NCI-H1694 treated with DMSO at 0.1 percent for 48 hours (cell line): ENCODE measurements at places on chromosomes 11 and 22.

DNA sequence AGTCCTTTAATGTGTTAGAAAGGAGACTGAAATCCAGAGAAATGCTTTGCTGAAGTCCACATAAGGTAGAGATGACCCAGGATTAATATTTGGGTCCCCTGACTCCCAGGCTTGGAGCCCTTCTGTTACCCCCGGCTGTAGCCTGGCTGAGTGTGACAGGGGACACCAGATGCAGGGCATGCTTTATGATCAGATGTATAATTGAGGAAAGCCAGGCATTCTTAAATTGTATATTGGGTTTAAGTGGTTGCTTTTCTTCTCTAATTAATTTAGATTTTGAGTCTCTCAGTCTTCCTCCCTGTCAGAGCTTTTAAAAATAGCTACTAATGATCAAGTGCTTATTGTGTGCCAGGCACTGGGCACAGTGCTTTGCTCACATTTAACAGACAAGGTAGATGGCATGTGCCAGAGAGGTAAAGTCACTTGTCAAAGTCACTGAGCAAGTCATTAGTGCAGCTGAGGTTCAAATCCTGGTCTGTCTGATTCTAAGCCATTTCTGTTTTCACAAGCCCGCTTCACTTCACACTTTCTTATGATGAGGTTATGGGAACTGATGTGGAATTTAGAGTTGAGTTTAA is 7.9 kb downstream of the ZNRF3 start:
- no peak for DNase-seq

DNA sequence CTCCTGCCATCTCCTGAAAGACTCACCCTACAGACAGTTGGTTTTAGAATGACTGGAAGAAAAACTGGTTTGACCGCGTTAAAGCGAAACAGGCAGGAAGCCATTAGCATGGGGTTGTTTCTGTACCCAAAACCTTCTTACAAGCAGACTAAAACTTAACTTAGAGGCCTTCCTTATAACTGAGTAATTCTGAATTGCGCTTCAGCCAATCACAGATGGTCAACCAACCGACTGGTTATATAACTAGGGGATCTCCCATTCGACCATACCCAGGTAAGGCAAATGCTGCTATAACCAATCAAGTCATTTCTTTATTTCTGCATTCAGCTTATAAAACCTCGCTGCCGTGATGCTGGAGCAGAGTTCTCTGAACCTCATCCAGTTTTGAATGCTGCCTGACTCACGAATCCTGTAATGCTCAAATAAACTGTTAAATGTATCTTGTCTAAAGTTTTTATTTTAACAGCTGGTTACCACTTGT is 87.8 kb upstream of the DRD2 start:
- DNase-seq, result no peak

GRCh38 chr11:44604171-44604581 is 38.7 kb downstream of the CD82 start:
- DNase-seq, result no peak

DNA sequence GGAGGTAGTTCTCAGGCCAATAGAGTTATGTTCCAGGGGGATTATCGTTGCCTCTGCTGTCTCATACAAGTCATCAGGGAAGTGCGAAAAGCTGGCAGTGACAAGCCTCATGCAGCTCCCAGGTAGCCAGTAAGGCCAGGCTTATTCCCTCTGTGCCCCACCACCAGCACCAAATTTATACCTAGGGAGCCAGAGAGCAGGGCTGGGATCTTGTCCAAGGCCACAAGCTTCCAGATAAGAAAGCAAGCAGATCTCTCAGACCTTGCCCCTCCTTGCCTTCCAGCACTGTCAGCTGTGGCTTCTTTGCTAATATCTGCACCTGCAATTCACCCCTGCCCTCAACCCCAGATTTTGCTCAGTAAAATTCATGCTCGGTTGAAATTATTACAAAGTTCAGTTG is 206.3 kb upstream of the FAT3 start:
- DNase-seq, result no peak

GRCh38 chr11:15071556-15072255 is 1.7 kb upstream of the CALCB start:
- DNase-seq, result no peak

DNA sequence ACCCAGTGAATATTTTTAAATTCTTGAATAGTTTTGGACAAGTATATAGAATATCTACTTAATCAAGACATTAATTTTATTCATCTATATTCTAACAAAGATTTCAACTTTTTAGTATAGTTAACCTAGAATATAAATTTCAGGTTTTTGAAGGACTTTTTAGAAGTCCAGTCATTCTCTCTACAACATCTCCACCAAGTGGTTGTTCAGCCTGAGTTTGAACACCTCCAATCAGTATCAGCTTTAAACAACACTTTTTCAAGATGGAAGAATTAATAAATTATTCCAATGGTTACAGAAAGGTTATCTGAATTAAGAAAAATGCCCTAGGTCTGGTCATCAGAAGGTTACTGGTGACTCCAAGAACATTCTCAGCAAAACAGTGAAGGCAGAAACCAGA is 31.8 kb downstream of the EIF3M start:
- DNase-seq, result peak; percentile 9
